Activated effector memory CD4-positive, alpha-beta T cell treated with anti-CD3 and anti-CD28 coated beads, Interleukin-2, amount 50 U/mL, for 16 hours (primary cell): ENCODE measurements at places on chromosomes 7 and 10.
A peak's percentile ranks its signal among the peaks of the same experiment; 100 is the strongest.

DNA sequence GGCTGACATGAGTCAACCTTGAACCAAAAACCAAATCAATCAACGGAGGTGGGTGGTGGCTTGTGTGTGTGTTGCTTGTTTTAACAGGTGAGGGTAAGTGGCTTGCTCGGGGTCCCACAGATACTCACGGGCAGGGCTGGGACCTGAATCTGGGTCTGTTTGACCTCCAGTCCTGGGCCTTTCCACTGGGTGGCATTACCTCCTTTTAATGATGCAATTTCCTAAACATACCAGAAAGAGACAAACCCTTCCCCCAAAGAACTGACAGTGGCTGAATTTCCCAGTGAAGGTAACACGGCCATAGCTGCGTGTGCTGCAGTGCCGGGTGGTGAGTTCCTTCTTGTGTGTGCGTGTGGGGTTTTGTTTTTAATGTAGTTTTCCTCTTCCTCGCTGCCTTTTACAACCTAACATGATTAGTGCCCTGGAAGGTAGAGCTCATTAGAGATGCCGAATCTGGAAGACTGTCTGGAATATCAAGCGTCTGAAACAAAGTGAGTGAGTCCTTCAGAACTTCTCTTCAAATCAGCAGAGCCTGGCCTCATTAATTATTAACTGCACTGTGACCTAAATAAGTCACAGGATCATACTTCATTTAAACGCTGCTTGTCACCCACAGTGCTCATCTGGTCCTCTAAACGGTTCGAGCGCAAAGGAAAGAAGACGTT, 166.1 kb upstream of the TCERG1L start:
- DNase-seq, result no peak

- no peak for DNase-seq
These were observed 152.5 kb downstream of the AKR1D1 start for GRCh38 chr7:138228769-138229168.

GRCh38 chr10:43252166-43252782, 14.6 kb downstream of the RASGEF1A start:
- DNase-seq, result peak; percentile 53

DNA sequence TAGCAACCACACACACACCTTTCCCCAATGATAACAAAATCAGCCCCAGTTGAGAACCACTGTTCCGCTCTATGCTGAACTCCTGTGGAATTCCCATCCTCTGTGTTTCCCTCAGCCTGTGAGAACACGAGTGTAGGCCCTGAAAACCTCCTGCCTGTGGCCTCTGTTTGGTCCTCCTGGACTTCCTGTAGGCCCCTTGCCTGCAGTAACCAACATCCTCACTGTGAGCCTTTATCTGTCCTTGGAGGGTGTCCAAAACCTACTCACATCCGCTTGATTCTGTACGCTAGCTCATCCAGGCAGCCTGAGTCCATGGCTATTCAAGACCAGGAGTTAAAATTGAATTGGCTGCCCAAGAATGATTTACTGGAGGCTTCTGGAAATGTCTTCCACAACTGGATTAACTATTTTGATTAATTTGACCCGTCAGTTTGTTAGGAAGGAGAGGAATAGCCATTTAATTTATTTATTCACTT, 149.8 kb downstream of the AKR1D1 start:
- no peak for DNase-seq

DNA sequence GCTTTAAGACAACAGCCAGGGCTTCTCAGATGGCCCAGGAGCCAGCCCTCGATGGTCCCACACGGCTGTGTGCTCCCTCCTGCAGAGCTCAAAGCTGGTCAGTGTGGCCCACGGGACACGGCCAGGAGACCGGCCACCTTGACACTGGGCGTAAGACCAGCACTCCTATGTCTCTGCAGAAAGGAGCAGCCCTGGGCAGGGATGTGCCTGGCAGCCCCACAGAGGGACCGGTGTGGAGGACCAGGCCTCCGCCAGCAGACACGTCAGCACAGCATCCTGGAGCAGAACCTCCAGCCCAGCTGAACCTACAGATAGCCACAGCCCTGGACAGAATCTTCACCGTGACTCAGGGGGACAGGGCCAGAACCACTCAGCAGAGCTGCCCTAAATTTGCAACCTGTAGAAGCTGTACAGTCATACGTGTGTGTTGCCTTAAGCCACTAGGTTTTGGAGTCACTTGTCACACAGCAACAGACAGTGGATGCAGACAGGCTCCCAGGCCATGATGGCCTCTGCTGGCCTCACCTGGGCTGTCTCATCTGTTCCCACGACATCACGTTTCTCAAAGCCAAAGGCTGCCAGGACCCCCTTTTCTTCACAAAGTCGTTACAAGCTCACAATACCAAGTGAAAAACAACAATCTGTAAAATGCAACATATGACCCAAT, 132.4 kb downstream of the DIP2C start:
- DNase-seq, result no peak

- no peak for DNase-seq
These were observed 283.9 kb upstream of the NPVF start for GRCh38 chr7:25512061-25512687.

GRCh38 chr7:17939606-17940301, 540 bp downstream of the SNX13 start:
- DNase-seq, result peak; percentile 83

DNA sequence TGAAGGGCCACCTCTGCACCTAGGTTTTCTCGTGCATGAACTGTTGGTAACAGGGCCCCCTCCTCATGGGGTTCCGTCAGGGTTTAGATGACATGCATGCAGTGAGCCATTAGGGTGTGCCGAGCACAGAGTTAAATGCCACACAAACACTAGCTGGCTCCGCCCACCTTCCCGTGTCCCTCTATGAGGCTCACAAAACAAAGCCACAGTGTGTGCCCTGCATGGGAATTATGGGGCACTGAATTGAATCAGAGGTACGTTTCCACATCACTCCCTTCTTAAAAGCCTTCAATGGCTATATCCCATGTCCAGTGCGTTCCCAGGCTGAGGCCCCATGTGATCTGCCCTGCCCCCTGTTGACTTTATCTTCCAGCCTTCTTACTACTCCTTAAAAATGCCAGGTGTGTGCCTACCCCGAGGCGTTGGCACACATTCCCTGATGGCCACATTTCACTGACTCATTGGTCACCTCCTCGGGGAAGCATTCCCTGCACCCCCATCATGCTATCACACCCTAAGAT, 35.7 kb downstream of the GSDME start:
- no peak for DNase-seq

DNA sequence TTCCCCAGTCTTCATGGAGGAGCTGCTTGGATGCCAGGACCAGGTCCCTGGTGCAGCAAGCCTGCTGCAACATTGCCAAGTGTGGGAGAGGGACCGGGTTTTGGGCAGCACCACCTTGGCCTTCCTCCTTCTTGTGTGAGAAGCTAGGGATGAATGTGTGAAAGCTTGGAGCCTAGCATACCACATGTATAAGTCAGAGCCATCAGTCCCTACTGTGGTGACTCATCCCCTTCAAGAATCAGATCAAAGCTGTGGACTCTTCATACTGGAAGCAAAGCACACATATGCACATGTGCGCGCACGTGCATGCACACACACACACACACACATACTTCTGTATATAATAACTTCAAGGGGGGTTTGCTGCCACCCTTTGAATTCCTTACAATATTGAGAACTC, 527.8 kb downstream of the LRMDA start:
- no peak for DNase-seq

DNA sequence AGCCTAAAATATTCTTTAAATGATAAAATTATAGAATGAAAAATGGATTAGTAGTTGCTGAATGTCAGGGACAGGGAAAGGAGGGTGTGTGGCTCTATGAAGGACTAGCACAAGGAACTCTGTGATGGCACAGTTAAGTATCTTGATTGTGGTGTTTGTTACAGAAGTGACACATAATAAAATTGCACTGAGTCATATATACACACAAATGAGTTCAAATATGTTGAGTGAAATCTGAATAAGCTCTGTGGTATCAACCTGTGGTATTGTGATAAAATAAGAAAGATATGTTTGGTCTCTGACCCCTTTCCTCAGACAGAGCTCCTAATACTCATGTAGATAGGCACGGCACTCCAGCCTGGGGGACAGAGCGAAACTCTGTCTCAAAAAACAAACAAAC, 181.5 kb upstream of the TRIM24 start:
- DNase-seq, result no peak

DNA sequence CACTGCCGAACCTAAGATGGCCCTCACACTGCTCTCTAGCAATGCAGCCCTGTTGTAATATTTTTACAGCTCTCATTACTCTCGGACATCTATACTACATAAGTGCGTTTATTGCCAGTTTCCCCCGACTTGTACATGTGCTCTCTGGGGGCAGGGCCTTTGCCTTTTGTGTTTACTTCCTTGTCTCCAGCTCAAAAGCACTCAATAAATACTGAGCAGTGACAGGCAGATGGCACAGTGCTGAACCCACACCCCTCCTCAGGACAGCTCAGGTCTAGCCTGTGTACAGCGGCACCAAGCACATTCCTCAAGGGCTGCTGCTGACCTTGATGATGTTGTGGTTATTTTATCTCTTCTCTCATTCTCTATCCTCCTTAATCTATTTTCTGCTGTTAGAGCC, 68.0 kb upstream of the ELMO1 start:
- DNase-seq, result no peak

- DNase-seq, result no peak
These were observed 38.9 kb upstream of the DGKI start for GRCh38 chr7:137885678-137886077.

DNA sequence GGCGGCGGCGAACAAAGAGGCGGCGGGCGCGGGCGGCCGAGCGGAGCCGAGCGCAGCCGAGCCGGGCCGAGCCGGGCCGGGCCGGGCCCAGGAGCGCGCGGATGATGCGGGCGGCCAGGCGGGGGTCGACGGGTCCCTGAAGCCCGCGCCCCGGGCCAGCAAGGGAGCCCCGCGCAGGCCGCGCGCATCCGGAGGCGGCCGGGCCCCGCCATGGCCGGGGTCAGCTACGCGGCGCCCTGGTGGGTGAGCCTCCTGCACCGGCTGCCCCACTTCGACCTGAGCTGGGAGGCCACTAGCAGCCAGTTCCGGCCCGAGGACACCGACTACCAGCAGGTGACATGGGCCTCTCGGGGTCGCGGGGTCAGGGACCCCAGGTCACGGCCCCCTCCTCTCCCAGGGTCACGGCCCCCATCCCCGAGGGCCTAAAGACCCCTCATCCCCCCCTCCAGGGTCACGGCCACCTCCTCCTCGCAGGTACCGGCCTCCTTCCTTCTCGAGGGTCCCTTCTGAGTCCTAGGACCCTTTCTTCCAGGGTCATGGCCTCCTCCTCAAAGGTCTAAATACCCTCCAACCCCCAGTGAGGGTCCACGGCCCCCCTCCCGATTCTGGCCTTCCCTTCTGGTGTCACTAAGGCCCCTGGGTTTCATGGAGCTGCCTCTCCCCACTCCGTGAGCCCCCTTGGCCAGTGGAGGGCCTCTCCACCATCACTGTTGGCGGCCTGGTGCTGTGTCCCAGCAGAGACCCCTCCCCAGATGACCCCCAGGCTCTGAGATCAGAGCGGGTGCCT, at the start of gene TTYH3:
TSS of gene TTYH3 (plus strand) at position 41 of the 787 bp plus-strand sequence. CDS start at position 211, 170 bp downstream.
- DNase-seq, result no peak

DNA sequence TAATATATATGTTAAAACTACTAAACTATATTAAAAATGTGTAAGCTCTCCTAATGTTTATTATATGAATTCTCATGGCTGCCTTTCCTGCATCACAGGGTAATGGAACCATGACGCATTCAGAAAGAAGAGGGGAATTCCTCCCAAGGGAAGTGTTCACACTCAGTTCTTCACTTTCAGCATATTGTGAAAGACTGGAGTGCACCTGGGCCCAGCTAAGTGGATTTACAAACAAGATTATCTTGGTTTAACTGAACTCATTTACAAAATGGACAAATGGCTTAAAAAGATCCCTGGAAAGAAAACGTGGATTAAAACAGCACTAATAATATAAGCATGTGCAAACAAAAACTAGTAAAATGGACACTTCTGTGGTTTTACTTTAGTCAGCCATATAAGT, 149.8 kb downstream of the DOCK4 start:
- no peak for DNase-seq

- no peak for DNase-seq
These were observed 15.1 kb upstream of the COL17A1 start for GRCh38 chr10:104100795-104101194.

DNA sequence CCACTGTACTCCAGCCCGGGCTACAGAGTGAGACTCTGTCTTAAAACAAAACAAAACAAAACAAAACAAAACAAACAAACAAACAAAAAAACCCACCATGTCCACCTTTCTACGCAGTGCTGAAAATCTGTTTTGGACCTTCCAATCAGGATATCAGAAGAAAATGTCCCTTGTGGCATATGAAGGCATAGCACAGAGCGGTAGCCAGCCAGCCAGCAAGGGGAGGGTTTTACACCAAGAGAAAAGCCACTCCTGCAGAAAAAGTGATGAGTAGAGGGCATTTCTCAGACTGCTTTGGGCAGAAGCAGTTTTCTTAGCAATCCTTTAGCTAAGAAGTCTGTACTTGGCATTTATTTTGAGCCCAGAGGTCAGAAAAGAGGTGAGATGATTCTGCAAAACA, 612.2 kb downstream of the TYW1 start:
- DNase-seq, result no peak

DNA sequence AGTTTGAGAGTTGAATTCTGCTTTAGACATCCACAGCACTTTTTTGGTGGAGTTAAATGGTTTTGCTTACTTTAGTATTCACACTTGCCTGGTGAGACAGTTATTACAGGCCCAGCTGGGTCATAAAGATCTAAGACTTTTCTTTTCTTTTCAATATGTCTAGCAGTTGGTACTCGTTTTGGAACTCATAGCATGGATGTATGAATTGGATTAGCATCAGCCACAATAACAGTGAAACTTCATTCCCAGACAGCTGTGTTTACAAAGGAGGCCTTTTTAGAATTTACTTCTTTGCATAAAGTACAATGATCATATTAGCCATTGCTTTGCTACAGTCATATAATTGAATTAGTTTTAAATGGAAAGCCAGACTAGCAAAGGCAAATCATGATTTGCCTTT, 168.4 kb upstream of the DKK1 start:
- no peak for DNase-seq

GRCh38 chr7:90645784-90646183, 49.7 kb downstream of the CDK14 start:
- no peak for DNase-seq

DNA sequence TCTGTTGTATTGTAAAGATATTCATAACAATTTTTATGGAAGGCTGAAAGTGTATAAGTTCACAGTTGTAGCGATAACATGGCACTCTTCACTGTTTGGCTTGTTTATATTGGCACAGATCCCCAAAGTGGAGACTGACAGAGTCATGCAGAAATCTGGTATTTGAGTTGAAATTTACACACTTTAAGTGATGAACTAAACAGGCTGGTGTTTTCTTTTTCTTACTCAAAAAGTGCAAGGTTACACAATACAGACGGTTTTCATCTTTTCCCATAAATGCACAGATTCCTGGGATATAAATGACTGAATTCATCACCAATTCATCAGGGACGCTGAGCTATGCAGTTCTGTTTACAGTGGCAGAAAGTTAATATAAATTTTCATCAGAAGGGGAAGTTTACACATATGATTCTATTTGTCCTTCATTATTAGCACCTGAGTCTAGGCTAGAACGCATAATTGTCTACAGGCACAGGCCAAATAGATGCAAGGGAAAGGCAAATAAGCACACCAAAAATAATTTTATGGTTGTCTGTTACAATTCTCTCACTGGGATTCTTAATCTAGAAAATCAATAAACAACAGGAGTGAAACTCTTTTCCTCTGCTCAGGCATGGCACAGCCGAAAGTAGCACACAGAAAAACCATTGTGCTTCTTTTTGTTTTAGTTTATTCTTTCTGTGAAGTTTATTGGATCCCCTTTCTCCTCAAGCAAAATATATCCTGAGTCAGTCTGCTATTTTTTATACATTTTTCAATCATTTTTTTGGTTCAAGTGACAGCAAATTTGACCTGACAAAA, 88.0 kb downstream of the FOXP2 start:
- no peak for DNase-seq
